ENCODE measurements at places on chromosomes 13 and 19. TPM values are rescaled to one million over a fixed set of nuclear protein-coding genes. Genes with fewer than 3 reads are reported as not detected.

DNA sequence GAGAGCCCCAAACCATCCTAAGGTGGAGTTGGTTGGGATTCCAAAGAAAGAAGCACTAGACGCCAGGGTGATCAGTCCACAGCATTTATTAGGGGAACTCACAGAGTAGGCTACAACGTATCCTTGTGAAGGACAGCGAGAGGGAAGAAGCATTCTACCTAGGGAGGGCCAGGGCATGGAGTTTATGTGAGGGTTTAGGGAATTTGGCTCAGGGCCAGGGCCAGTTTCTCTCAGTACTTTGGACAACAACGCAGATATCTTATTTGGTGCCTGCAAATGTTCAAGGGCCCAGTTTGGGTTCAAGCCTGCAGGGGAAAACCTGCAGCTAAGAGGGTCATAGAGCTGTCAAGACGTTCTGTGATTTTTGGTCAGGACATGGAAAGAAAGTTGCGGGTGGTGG is 73.9 kb upstream of the GJB6 start:
- no peak for DNase-seq

GRCh38 chr19:51143486-51143885 is 1.4 kb downstream of the SIGLEC7 start:
- DNase-seq: no peak

- DNase-seq: no peak
Observed at GRCh38 chr13:78631077-78631476, 27.7 kb upstream of the POU4F1 start.

DNA sequence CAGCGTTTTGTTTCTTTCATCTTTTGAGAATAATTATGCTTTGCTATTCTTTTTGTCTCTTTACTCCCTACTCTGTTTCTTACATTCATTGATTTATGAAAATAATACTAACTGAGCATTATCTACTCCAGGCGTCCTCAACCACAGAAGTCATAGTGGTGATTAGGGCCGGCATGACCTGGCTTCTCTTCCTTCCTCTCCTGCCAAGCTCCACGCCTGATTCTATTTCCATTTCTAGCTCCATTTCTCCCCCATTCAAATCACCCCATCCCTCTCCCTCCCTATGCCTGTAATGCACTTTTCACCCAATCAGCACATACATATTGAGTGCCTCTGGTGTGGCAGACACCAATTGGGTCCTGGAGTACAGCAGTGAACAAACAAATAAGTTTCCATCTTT is 183.2 kb upstream of the GPR12 start:
- DNase-seq: no peak

The CALR gene
- 2,043 TPM for total RNA-seq

The STOML3 gene
- not detected for total RNA-seq

The HRC gene
- not detected for total RNA-seq

All from PC-3 (cell line).